Osteoblast (primary cell): ENCODE measurements at places on chromosomes 13 and 19. TPM values are rescaled to one million over a fixed set of nuclear protein-coding genes. Genes with fewer than 3 reads are reported as not detected.

DNA sequence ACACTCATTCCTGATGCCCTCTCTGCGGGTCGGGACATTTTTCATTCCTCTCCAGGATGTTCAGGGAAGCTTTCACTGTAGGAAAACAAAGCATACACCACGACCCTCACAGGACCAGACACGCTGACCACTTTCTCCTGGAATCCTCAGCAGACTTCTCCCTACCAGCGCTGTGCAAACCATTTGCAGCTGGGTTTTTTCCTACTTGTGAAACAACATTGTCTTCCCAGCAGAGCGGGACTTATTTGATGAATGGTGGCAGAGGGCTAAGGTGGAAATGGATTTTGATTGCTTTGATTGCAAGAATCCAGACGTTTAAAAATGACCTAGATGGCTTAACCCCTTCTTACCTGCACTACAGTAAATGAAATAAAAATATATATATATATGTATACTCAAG, 265.9 kb downstream of the TBC1D4 start:
- peak overlapping the region; percentile 30 for H3K4me3 ChIP-seq
- no peaks in the 10 kb centered on the region for H3K27me3 ChIP-seq
- no peak for DNase-seq

DNA sequence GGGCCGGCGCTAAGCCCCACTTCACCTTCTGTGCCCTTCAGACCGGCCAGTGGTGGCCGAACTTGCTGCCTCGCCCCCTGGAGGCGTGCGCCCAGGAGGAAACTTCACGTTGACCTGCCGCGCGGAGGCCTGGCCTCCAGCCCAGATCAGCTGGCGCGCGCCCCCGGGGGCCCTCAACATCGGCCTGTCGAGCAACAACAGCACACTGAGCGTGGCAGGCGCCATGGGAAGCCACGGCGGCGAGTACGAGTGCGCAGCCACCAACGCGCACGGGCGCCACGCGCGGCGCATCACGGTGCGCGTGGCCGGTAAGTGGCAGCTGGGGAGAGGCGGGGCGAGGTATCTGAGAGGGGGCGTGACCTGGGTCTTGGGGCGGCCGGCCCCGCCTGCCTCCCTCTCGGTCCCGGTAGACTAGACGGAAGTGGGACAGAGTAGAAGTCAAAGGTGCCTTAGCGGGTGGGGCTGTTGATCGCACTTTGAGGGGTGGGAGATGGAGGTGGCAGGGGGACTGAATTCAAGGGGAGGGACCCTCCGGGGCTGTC, 5.6 kb downstream of the ICAM5 start:
- peak; percentile 85 for DNase-seq
- peaks cover 6% of the 10 kb centered on the region for H3K4me1 ChIP-seq
- no peaks in the 10 kb centered on the region for H3K36me3 ChIP-seq
- H3K27me3 ChIP-seq = peaks cover 65% of the 10 kb centered on the region
- H3K4me3 ChIP-seq = no peak overlapping the region
- H3K27ac ChIP-seq = no peak overlapping the region

GRCh38 chr19:42422901-42423461, 4.2 kb downstream of the LIPE start:
- peak overlapping the region; percentile 81 for H3K4me3 ChIP-seq
- no peaks in the 10 kb centered on the region for H3K36me3 ChIP-seq
- peaks cover 20% of the 10 kb centered on the region for H3K4me1 ChIP-seq
- no peak overlapping the region for H3K27ac ChIP-seq
- H3K27me3 ChIP-seq = no peaks in the 10 kb centered on the region

ZNF99 gene
- total RNA-seq = under 0.01 TPM in 2 replicates

DNA sequence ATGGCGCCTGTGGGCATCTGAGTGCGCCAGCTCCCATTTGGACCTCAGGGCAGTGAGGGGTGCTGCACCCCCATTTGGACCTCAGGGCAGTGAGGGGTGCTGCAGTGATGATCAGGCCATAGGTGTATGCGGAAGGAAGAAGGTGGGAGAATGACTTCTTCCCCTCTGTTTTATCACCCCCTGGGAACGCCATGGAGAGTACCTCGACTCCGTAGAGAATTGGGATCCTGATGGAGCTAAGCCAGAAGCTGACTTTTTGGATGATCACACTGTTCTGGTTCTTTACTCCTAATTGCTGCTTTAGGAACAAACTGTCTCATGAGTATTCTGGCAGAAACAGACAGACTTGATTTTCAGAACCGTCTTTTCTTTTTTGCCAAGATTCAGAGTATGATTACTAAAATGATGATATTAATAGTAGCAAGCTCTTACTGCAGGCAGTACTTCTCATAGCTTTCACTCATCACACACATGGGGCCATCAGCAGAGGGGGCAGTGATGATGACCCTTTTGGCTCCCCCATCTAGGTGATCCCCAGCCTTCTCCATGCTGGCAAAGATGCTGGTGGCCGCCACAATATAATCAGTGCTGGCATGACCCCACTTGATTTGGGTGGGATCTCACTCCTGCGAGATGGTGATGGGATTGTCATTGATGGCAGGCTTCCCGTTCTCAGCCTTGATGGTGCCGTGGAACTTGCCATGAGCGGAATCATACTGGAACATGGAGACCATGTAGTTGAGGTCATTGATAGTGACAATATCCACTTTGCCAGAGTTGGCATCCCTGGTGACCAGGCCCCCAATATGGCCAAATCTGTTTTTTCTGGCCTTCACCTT, 10.3 kb upstream of the UBAC2 start:
- H3K4me3 ChIP-seq = no peak overlapping the region
- H3K4me1 ChIP-seq = no peaks in the 10 kb centered on the region
- no peak for DNase-seq
- no peak overlapping the region for H3K27ac ChIP-seq
- no peaks in the 10 kb centered on the region for H3K36me3 ChIP-seq

ZNF441 gene
- 11.6 and 13.3 TPM in 2 replicates for total RNA-seq

- peak; percentile 98 for DNase-seq
- H3K27ac ChIP-seq = no peak within 1 kb of the TSS
- H3K27me3 ChIP-seq = peaks cover 33% of the 10 kb centered on the region
- H3K4me1 ChIP-seq = peaks cover 13% of the 10 kb centered on the region
- no peaks in the 10 kb centered on the region for H3K36me3 ChIP-seq
These were observed at the start of gene TMEM255B for GRCh38 chr13:113758651-113759524. TSS of gene TMEM255B (plus strand) at chr13:113759226. CDS start at chr13:113759270, 44 bp downstream.

TGFBR3L gene
- under 0.01 TPM in 1 of 2 replicates, not detected in the other for total RNA-seq

DNA sequence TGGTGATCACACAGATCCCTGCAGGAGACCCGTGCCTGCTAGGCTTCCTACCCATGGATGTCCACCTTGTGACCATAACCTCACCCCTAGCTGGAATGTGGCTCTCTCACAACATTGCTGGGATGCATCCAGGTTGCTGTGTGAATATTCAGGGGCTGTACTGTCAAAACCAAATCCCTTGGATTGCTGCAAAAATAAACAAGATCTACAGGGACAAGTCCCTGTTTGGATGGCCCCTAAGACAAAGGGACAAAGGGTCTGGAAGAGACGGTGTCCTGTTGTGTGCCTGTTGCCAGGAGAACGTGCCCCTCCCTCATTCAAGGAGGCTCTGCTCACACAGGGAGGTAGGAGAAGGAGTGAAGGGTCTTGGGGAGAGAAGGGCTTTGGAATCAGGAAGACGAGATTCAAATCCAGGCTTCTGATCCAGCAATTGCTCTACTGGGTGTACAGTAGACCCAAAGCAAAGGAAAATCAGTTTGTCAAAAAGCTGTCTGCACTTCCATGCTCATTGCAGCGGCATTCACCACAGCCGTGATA, 89.2 kb upstream of the WASF3 start:
- no peaks in the 10 kb centered on the region for H3K4me1 ChIP-seq
- H3K4me3 ChIP-seq = no peak overlapping the region
- H3K27me3 ChIP-seq = no peaks in the 10 kb centered on the region
- no peak overlapping the region for H3K27ac ChIP-seq
- no peak for DNase-seq

DNA sequence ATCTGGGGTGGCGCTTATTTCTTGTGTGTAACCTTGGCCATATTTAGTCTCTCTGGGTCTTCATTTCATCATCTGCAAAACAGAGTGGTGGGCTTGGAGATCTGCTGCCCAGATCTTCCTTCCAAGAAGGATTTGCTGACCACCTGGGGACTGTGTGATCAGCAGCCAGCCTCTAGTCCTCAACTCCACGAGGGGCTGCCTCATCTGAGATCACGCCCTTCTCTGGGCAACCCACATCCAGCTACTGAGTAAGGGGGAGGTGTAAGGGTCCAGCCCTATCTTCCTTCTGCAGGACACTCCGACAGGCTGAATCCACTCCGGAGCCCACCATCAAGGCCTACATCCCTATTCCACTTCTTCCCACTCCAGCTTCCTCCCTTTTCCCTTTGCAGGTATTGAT, 57.9 kb downstream of the CHST8 start:
- H3K4me3 ChIP-seq = no peak overlapping the region
- no peak for DNase-seq
- no peaks in the 10 kb centered on the region for H3K27me3 ChIP-seq
- H3K4me1 ChIP-seq = no peaks in the 10 kb centered on the region

DNA sequence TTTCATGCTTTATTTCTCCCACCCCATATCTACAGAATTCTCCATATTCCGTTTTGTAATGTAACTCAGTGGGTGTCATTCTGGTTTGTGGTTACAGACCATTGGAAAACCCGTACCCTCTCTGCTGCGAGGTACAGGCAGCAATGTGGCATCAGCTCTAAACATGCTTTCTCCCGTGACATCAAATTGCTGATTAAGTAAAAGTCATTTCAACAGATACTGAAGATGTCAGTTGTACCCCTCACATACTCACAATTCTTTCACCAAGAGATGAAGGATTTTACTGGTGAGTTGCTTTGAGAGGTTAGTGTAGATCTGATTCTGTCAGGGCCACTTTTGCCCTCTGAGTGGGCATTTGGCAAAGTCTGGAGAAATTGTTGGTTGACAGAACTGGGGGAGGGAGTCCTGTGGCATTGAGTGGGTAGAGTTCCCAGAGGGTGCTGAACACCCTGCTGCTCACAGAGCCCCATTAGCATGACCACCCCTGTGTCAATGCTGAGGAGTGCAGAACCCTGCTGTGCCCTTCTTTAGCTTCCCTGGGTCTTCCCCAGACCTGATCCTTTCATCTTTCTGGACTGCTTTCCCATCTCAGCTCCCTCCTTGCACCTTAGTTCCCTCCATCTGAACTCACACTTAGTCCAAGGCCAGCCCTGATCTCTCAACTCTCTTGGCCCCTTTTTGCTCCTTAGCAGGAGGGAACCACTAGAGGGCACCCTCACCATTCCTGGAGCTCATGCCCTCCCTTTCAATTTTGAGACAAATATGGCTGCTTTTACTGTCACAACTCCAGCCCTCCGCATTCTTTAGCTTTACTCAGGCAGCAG, 39.9 kb upstream of the CEACAM8 start:
- H3K36me3 ChIP-seq = no peaks in the 10 kb centered on the region
- no peaks in the 10 kb centered on the region for H3K4me1 ChIP-seq
- no peak overlapping the region for H3K4me3 ChIP-seq
- no peak overlapping the region for H3K27ac ChIP-seq
- peak; percentile 87 for DNase-seq

GPR18 gene
- under 0.01 TPM in 1 of 2 replicates, not detected in the other for total RNA-seq

- peak; percentile 95 for DNase-seq
- H3K4me1 ChIP-seq = peaks cover 23% of the 10 kb centered on the region
- H3K36me3 ChIP-seq = no peaks in the 10 kb centered on the region
- peaks cover 6% of the 10 kb centered on the region for H3K27me3 ChIP-seq
- peak overlapping the region; percentile 62 for H3K4me3 ChIP-seq
These were observed 982 bp upstream of the DACT3 start for GRCh38 chr19:46661735-46662592.

GRCh38 chr19:30476997-30477396, 104.8 kb downstream of the ZNF536 start:
- H3K4me1 ChIP-seq = no peaks in the 10 kb centered on the region
- H3K27me3 ChIP-seq = no peaks in the 10 kb centered on the region
- DNase-seq = no peak
- H3K4me3 ChIP-seq = no peak overlapping the region

GRCh38 chr19:10105509-10106099, 558 bp upstream of the PPAN start:
- H3K4me3 ChIP-seq = peak overlapping the region; percentile 93
- peaks cover 30% of the 10 kb centered on the region for H3K36me3 ChIP-seq
- no peak overlapping the region for H3K27ac ChIP-seq
- DNase-seq = no peak
- H3K27me3 ChIP-seq = no peaks in the 10 kb centered on the region

NUP58 gene
- 41.0 and 46.3 TPM in 2 replicates for total RNA-seq

DNA sequence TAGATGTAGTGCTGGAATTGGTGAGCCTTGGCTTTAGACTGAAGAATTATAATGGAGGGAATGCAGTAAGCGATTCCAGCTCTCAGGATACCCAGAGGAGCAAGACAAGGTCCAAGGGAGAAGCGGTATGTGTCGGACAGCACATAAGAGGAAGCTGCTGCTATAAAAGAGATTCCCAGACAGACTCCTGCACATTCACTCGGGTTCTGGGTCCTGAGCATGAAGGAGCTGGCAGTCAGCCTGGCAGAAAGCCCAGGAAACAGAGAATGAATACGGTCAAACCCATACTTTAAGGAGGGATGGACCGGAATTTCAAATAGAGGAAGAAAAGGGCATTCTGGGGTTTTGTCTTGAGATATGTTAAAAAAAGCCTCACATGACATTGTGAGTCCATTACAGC, 308.3 kb downstream of the DNAJC15 start:
- no peaks in the 10 kb centered on the region for H3K36me3 ChIP-seq
- H3K4me3 ChIP-seq = no peak overlapping the region
- H3K27me3 ChIP-seq = no peaks in the 10 kb centered on the region
- H3K4me1 ChIP-seq = peaks cover 4% of the 10 kb centered on the region
- no peak overlapping the region for H3K27ac ChIP-seq

LYPD5 gene
- total RNA-seq = 0.29 and 0.72 TPM in 2 replicates

DNA sequence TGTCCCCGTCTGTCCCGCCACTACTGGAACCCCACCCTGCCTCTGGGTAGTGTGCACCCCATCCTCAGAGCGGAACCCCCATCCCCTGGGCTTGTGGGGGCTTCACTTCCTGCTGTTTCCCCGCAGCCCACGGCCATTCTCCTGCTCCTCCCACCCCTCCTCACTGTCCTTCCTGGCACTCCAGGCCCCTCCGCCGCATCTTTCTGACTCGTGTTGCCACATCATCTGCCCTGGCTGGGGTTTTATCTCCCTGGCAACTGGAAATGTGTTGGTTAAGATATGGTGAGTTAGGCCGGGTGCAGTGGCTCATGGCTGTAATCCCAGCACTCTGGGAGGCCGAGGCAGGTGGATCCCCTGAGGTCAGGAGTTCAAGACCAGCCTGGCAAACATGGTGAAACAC, 37.3 kb downstream of the KDM4B start:
- H3K4me1 ChIP-seq = peaks cover 13% of the 10 kb centered on the region
- DNase-seq = peak; percentile 84
- no peak overlapping the region for H3K4me3 ChIP-seq
- no peaks in the 10 kb centered on the region for H3K36me3 ChIP-seq
